ENCODE measurements at places on chromosomes 16 and 17.
A peak's percentile ranks its signal among the peaks of the same experiment; 100 is the strongest.

DNA sequence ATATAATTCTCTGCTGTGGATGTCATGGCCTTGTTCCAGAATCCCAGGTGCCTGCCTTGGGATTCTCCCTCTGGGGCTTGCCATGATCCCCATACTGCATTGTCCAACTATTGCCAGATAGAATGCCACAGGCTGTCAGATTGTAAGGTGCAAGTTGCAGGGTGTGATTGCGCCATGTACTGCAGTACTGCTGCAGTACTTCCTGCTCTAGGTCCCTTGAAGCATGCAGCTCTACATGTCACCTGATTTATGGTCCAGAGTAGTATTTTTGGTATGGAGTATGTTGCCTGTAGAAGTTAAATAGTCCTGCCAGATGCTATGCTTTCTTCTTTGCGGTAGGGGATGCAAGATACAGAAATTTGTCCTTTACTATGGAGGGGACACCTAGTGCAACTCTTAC is 7.0 kb upstream of the SLFN5 start:
- DNase-seq, result no peak

- peak; percentile 18 for DNase-seq
Measured at GRCh38 chr16:14193316-14193871, 122.3 kb downstream of the MRTFB start.

GRCh38 chr17:77418609-77419008 is 277.8 kb downstream of the SEC14L1 start:
- no peak for DNase-seq

GRCh38 chr17:29622337-29623282 is at the start of gene CORO6:
Gene CORO6 (minus strand): TSS chr17:29622912. CDS start chr17:29621421, 1,491 bp downstream.
- DNase-seq, result peak; percentile 76

- no peak for DNase-seq
Measured at GRCh38 chr16:82192665-82193064, 22.6 kb upstream of the MPHOSPH6 start.

DNA sequence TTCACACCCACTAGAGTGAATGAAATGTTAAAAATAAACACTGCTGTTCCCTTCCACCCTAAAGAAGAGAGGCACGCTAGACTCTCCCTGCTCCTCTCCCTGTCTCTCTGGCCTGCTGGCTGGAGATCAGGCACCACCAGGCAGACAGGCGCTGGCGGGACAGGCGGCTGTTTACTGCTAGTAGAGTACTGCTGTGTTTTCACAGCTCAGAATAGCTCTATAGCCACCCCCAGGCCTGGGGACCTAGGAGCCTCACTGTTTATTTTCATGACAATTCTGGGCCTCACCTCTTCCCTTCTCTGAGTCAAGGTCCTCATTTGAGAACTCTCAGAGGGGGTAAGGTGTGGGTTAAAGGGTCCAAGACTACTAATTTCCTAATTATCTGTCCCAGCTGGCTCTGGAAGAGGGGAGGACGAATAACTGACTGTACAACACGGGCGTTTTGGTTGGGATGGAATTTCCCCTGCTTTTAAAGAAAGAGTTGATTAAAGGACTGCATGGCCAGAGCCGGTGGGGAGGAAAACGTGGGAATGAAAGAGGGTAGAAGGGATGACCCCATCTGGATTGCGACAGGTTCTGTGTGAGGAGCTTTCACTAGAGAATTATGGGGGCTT is 9.0 kb upstream of the G6PC1 start:
- no peak for DNase-seq

DNA sequence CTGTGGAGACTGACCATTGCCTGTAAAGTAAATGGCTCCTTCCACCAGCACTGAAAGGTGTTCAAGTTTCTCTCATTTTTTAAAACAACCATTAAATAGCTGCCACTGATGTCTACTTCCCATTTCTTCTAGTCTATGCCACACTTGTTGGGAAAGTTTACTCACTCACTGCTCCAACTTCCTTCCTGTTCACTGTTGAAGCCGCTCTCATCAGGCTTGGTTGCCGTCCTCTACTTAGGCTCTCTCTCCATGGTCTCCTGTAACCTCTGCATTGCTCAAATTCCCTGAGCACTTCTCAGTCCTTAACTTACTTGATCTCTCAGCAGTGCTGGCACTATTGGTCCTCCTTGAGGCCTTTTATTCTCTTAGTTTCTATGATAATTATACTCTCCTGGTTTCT is 32.4 kb downstream of the SNX11 start:
- no peak for DNase-seq

DNA sequence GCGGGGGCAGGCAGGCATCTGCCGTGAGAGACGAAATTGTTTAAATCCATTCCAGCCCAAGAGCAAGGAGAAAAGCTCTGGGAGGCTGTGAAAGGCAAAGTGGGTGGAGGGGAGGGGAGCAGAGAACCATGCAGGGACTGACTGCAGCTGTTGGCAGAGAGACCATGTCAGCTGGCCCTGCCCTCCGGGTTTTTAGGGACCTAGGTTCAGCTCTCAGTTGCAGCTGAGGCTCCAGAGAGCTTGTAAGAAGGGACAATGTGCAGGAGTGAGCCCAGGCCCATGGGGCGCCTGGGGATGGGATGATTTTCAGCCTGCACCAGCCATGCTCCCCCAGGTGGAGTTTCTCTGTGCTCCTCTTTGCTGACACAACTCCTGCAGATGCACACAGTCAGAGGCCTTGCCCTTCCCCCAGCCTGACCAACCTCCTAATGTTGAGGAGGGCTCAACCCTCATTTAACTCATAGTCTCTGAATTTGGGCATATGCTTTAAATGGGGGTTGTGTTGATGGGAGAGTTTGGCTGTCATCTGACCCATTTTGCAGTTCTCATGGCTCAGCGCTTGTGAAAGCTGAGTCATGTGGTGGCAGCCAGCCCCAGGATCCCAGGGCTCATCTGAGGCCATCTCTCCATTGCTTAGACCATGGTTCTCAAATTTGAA is 70.9 kb downstream of the PLXDC1 start:
- no peak for DNase-seq

DNA sequence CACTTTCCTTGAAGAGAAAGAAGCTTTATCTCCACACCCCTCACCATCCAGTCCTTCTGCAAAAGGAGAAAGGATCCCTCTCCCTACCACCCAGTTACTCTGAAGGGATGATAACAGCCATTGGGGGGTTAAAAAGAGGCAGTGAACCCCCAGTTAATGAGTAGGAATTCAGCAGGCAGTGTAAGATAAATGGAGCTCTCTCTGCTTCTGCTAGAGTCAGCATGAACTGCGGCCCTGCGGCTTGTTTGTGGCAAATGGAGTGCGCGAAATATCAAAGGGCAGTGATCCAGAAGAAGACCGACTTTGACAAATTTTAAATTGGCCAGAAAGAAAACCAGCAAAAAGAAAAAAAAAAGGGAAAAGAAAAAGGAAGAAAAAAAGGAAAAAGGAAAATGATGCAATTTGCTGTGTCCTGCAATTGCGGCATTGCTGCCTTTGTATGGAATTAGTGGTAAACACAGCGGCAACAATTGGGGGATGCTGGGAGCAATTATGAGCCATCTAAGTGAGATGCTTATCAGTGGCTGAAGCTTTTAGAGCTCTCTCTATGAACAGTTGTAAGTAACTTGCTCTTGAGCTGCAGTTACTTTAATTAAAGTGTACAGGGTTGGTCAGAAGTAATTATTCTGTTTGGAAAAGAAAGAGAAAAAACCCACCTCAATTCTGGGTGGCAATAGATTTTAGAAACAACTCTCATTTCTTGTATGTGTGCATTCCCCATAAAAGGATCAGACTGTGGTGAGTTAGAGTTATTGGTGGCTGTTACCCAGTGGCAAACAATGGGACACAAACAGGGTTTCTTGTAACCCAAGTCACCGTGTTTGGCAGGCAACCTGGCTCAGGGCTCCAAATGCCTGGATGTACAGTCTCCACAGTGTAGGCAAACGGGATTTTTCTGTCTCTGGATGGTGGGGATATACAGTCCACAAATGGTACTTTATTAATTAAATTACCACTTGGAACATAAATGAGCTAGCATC is 161.3 kb downstream of the AATF start:
- DNase-seq, result no peak

DNA sequence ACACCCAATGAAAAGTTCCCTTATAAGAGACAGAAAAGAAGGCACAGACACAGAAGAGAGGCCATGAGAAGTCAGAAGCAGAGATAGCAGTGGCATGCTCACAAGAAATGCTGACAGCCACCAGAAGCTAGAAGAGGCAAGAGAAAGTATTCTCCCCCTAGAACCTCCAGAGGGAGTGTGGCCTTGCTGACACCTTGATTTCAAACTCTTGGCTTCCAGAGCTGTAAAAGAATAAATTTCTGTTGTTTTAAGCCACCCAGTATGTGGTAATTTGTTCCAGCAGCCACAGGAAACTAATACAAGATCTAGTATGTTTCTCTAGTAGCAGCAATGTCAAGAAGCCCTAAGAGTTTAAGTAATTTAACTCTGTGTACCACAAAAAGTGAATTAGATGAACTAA is 87.2 kb upstream of the NOG start:
- DNase-seq, result no peak

GRCh38 chr16:67013233-67013822 is 15.6 kb upstream of the CBFB start:
- DNase-seq, result no peak

DNA sequence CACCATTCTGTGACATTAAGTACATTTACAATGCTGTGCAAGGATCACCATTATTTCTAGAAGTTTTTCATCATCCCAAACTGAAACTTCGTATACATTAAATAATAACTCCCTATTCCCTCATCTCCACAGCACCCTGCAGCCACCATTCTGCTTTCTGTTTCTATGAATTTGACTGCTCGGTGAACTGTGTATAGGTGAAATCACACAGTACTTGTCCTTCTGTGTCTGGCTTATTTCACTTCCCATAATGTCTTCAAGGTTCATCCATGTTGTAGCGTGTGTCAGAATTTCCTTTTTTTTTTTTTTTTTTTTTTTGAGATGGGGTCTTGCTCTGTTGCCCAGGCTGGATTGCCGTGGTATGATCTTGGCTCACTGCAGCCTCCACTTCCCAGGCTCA is 20.4 kb downstream of the RAP1GAP2 start:
- no peak for DNase-seq

GRCh38 chr17:29686993-29687590 is 64.4 kb upstream of the CORO6 start:
- DNase-seq, result no peak

DNA sequence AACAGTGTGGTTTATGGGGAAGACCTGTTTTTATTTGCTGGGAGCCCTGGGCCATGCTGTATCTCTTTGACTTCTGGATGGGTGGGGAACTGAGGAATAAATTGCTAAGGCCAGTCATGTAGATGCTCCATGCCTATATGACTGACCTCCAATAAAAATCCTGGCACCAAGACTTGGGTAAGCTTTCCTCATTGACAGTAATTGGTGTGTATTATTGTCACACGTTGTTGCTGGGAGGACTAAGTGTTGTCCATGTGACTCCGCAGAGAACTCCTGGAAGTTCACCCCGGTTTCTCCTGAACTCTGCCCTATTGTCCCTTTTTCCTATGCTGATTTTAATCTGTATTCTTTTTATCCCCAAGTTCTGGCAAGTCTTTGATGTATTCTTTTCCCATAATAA is 33.4 kb upstream of the USP22 start:
- DNase-seq, result no peak

DNA sequence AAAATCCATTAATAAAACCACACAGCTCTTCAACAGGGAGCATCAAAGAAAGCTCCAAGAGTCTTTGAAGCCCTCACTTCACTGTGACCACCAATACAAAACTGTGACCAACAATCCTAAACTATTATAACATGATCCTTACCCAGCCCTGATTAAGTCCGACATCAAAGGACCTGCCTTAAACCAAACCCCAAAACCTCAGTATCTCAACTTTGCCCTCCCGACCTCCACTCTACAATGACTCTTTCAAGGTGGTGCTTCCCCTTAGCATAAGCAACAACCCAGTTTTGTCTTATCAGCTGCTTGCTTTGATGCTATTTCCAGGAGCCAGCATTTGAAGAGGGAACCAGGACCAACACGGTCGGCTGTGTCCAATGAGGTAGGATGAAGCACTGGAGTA is 8.5 kb upstream of the PRSS22 start:
- no peak for DNase-seq

- DNase-seq, result no peak
Measured at GRCh38 chr17:63015824-63016223, 49.8 kb downstream of the TANC2 start.

DNA sequence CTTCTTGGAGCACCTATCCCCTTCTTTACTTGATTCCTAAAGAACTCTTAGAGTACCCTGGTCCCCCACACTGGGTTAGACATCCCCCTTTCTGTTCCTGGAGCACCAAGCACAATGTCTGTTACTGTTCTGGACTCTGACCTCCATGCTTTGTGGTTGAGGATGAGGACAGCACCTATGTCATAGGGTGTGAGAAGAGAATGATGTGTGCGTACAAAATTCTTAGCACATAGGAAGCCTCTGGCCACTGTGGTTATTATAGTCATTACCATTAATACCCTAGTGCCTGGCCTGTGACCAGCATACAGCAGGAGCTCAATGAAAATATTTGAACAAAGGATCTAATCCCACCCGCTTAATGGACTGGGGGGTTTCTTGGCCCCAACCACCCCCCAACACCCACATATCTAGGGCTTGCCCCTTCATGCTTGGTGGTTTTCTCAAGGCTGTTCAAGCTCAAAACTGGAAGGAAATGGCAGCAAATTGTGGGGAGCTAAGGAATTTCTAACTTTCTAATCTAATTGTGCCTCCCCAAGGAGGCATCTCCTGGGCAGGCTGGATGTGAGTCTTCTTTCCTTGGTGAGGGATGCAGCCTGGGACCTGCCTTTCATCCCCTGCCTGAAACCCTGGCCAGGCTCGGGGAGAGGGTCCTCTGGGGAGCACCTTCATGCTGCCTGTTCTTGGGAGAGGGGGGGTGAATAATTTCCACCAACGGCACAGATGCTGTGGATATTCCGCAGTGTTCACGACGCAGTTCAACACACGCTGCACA is 1.5 kb upstream of the CMIP start:
- DNase-seq, result no peak

- DNase-seq, result no peak
Measured at GRCh38 chr17:17749921-17750320, 68.7 kb downstream of the RAI1 start.

- no peak for DNase-seq
Measured at GRCh38 chr16:22397464-22397863, 23.0 kb upstream of the CDR2 start.

DNA sequence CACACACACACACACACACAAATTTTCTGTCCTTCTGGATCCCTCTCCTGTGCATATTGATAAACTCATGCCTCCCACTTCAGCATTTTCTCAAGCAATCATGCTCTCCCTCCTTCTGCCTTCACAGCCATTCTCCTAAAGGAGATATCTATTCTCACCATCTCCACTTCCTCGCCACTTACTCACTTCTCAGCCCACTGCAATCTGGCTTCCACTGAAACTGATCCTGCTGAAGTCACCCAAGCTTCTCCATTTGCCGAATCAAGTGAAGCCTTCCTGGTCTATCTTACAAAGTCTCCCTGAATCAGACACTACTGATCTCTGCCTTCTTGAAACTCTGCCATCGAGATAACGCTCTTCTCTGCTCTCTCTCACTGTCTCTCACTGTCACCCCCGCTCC is 54.0 kb upstream of the GNAO1 start:
- DNase-seq, result no peak
